Stimulated activated CD8-positive, alpha-beta memory T cell treated with anti-CD3 and anti-CD28 coated beads, Interleukin-7, amount 100 ng/mL, for 1 hour (primary cell): ENCODE measurements at places on chromosomes 5 and 9.

- no peak for DNase-seq
Measured at GRCh38 chr9:108081112-108081511, 591.5 kb upstream of the KLF4 start.

DNA sequence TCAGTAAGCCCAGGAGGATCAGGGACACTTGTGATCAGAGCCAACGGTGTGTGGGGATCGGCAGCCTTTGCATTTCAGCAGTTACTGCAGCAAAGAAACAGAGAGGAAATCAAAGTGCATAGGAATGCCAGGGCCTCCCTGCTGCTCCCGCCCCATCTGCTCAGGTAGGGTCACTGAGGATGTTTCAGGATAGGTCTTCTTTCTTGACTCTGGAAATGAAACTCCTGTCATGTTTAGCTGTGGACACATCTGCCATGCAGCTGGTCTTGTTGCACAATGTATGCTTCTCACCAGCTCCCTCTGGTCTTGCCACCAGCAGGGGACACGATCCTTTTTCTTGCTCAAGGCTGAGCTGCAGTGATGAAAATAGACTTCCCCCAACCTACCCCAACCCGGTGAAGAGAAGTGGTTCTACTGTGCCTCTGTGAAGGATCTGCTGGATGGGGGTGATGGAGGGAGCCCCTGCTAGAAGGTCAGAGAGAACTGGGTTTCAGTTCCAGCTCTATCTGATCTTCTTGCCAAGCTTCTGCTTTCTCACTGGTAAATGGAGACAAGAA, 185.2 kb upstream of the KLF4 start:
- DNase-seq = no peak

- DNase-seq = no peak
Measured at GRCh38 chr5:112174959-112175594, 244.0 kb downstream of the EPB41L4A start.

DNA sequence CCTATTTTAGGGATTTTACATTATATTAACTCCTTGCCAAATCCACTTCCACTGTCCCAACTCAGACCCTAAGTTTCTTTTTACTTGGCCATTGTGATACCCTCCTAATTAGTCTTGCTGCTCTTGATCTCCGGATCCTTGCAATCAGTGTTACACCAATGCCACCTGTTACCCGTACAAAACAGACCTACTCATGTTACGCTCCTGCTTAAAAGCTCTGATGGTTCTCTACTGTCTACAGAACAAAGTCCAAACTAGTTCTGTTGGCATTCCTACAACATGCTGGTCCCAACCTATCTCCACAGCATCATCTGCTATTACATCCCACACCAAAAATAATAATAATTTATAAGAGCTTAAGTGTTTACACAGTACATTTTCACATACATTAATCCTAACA, 9.8 kb downstream of the ECPAS start:
- no peak for DNase-seq

DNA sequence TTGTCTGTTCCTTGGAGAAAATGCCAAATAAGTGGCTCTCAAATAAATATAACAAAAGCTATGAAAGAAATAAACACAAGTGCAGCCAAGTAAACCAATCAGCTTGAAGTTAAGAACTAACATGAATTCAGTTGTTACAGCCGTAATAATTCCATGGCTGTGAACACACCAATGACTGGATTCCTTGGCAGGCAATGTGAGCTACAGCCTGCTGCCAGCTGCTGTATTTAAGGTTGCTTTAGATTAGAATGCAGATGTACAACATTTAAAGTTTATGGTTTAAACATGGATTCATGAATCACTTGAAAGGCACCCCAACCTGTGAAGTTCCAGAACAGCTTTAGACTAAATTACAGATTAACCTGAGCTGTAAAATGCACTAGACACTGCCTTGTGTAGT, 626.4 kb upstream of the SEMA6A start:
- DNase-seq = no peak

- DNase-seq = no peak
Measured at GRCh38 chr5:41843456-41844370, 26.5 kb downstream of the OXCT1 start.

- DNase-seq = no peak
Measured at GRCh38 chr9:131707733-131708157, 32.1 kb downstream of the RAPGEF1 start.

DNA sequence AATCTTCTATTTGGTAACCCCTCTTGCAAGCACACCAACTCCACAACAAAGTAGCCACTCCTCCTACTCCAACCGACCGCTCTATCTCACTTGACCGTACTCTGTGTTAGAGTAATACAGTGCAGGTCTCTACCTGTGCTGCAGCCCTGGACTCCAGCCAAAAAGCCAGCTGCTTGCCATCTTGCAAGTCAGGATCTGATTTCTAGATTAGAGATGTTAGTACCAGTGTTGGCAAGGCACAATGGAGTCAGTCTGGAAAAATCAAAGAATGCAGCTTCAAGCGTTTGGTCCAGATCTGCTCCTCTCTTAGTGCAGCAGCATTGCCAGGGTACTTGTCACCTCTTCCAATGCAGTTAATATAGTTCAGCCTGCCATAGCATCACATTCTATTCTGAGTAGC, 477.6 kb downstream of the ZSWIM6 start:
- DNase-seq = no peak

- DNase-seq = no peak
Measured at GRCh38 chr9:130990306-130990977, 18.5 kb upstream of the LAMC3 start.
